ENCODE measurements at places on chromosomes 3 and 15.

DNA sequence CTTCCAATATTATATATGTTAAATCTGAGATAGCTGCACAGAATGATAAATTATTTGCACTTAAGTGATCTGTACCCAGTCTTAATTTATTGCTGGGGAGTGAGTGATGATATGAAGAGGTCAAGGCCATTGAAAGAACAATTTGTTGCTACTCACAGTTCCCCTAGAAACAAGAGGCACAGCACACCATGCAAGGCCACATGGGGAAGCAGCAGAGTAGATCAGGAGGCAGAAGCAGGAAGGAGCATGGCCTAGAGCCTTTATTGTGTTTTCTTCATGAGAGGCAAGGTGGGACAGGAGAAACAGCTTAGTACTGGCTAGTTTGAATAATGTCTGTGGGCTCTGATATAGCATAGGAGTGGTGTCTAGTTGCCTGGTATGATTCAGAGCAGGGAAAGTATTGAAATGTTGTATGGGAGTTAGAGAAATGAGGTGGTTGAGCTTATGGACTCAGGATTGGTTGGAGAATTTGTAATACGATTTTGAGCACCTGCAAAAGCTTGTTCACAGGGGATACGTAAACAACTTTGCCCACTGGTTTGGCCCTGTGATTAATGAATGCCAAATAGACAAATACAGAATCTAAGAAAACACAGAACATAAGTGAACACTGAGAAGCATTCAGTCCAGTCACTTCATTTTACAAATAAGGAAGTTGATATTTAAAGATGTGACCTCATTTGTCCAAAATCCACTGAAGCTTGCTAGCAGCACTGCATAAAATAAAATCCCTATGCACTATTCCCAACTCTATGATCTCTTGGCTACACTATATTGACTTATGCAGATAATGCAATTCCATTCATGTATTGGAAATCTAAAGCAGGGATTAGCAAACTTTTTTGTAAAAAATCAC, 71.7 kb downstream of the TMCO5A start:
- no peak for DNase-seq

DNA sequence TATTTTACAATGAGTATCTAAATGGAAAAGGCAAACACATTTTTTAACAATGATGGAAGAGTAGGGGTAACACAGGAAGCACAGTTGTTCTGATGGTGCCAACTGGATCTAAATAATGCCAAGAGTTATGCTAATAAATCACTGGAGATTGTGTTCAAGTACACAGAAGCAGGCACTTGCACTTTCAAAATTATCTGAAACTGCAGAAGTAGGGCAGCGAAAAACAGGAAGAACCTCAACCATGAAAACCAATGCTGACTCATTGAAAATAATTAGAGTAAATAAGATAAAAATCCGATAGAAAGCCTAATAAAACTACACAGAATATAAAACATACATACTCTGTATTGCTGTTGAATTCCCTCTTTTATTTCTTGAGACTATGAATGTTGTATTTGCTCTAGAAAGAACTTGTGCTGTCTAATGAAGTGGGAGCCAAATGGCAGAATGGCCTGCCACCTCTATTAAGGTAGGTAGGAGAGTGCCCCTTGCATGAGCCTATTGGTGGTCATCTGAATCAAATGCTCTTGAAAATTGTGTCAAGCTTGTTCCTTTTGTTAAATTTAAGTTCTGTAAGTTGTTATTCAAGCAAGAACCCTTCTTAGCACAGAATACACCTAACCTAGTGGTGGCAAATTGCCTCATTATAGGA, 93.7 kb downstream of the ABI3BP start:
- no peak for DNase-seq

- DNase-seq, result no peak
Measured at GRCh38 chr3:177615015-177615414, 417.7 kb upstream of the TBL1XR1 start.

GRCh38 chr3:183123891-183124290, 24.6 kb upstream of the MCCC1 start:
- DNase-seq, result no peak

GRCh38 chr3:134796281-134797056, 1.4 kb downstream of the EPHB1 start:
- DNase-seq, result no peak

DNA sequence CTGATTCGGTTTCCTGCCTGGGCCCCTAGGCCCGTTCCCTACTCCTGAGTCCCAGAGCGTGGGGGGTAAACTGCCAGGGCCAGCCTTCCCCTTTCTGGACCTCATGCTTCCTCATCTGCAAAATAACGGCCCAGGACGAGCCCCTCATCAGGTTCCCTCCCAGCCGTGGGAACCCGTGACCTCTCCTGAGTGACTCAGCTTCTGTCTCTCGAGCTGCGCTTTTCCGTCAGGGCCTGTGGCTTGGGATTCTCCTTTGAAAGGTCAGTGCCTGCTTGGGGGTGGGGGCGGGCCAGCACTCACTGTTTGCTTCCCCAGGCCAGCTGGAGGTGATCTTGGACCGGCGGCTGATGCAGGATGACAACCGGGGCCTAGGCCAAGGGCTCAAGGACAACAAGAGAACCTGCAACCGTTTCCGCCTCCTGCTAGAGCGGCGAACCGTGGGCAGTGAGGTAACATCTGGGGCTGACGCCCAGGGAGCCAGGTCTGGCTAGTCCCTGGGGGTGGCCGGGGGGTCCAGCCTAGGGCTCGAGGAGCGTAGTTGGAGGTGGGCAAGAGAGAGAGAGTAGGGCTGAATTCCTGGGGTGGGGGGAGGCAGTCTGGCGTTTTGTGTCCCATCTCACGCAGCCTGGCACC, 12.8 kb downstream of the MAN2A2 start:
- DNase-seq, result no peak

DNA sequence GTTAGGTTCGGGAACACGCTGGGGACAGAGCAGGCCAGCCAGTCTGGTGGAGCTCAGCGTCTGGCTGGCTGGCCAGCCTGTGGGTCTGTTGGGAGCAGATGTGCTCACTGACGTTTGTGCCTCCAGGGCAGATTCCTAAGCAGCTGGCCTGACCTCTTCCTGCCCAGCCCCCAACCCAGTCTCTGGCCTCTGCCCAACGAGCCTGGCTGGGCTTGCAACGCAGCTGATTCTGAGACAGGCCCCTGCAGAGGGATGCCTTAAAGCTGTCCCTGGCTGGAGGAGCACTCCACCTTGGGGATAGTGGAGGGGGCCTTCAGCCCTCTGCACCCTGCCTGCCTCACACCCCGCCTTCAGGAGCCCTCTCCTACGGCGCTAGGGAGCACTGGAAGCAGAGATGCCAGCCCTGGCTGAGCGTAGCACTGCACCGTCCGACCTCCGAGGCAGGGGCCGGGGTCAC, 46.0 kb downstream of the KLF13 start:
- peak; percentile 52 for DNase-seq

DNA sequence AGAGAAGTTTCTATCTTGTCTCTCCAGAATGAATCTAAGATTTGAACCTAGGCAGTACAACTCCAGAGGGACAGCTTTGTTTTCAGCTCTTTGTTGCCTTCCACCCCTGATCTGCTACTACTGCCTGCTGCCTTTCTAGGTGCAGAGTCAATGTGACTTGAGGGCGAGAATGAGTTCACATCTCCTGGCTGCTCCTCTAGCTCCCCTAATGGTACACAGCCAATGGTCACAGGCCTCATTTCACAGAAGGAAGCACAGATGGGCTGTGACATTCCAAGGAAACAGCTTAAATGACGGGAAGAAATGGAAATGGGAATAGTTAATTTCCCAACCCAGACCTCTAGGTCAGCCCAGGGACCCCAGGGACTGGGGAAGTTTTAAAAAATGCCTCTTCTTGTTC, 32.4 kb downstream of the FAM43A start:
- no peak for DNase-seq

DNA sequence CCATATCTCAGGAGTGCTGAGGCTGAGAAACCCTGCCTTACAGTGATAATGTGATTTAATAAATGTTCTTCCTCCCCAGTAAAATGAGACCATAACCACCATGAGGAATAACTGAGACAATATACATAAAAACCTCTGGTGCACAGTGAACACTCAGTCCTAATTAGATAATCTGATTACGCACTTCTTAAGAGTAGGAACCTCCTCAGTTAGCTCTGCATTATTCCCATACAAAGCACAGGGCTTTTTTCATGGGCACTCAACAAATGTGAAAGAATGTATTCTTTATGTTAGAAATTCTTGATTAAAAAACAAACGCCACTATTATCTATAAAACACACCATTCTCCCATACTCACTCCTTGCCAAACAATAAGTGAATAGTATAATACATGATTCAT, 97.0 kb downstream of the TNIK start:
- no peak for DNase-seq

GRCh38 chr3:34394978-34395748, 596.7 kb downstream of the PDCD6IP start:
- no peak for DNase-seq

GRCh38 chr3:52844290-52844975, 9.6 kb upstream of the MUSTN1 start:
- no peak for DNase-seq

DNA sequence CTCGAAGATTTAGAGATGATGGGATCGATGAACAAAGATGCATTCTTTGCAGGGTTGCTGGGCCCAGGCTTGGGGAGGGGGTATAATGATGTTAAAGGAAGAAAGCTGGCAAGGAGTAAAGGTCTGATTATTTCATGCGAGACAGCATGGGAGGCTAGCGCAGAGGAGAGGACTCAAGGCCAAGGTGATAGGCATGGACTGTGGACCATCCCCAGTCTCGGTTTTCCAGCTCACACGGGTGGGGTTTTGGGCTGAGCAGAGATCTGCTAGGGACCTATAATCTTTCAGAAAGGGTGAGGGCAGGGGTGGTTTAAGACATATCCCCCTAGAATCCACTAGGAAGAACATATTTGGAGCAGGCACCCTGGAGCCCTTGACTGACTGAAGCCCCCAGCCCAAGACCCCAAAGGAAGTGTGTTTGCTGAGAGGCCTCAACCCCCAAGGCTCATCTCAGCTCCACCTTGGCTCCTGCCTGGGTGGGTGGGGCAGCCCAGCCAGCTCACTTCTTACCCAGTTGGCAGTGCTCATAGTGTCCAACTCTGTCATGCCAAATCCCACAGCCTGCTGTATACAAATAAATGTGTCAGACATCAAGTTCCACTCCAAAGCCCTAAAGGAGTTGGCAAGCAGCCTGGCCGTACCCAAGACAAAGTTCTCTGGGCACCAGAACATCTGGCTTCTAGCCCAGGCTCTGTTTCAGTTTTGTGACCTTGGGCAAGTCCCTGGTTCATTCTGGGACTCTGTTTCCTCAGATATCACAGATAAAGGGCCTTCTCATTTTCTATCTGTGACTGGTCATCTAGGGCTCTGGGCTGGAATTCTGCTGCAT, 17.9 kb downstream of the ACSBG1 start:
- no peak for DNase-seq

- no peak for DNase-seq
Measured at GRCh38 chr3:61743067-61743466, 181.7 kb downstream of the PTPRG start.

- DNase-seq, result no peak
Measured at GRCh38 chr3:195897853-195898415, 10.4 kb downstream of the TNK2 start.

DNA sequence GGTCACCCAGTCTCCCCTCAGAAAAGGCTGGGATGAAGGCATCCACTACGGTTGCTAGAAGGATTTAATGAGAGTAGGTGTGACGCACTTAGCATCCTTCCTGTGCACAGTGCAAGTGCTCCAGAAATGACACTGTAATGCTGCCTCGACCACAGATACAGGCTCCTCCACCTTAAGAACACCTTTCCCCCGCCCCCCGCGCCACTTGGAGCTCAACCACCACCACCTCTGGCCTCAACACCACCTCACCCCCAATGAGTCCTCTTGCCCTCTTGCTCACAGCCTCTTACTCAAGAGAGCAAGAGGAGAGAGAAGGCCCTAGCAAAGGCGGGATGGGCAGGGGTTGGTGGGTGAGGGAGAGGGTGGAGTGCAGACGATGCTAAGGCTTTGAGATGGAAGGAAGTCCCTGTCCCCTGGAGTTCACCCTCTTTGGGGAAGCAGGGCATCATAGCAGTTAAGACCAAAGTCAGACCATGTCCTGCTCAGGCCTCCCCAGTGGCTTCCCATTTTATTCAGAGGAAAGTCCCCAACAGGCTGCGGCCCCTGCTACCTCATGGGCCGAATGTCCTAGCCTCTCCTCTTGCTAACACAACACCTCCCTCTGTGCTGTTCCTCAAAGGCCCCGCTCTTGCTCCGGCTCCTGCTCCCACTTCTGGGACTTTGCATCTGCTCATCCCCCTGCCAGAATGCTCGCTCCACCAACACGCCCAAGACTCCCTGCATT, 8.3 kb downstream of the STARD5 start:
- DNase-seq, result no peak

DNA sequence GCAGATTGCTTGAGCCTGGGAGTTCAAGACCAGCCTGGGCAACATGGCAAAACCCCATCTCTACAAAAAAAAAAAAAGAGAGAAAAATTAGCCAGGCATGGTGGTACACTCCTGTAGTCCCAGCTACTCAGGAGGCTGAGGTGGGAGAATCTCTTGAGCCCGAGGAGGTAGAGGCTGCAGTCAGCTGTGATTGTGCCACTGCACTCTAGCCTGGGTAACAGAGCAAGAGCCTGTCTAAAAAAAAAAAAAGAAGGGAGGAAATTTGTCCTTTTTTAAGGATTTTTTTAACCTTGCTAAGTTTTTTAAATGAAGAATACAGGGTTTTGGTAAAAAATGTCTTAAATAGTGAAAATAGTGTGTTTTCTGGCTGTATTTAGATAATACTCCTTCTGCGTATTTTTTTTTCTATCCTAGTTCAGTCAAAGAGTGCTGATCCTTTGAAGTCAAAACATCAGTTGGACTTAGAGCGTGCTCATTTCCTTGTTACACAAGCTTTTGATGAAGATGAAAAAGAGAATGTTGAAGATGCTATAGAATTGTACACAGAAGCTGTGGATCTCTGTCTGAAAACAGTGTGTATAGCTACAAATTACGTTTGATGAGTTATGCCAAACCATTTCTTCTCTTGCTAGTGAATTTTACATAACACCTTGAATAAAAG, 11.1 kb downstream of the CAPN7 start:
- DNase-seq, result no peak

GRCh38 chr3:126990890-126991289, 8.0 kb downstream of the PLXNA1 start:
- no peak for DNase-seq
